ENCODE measurements at places on chromosomes 7 and 10. TPM values are rescaled to one million over a fixed set of nuclear protein-coding genes. Genes with fewer than 3 reads are reported as not detected.

GRCh38 chr7:91228327-91228726 lies 35.9 kb upstream of the FZD1 start:
- DNase-seq, result no peak

The IKZF1 gene
- total RNA-seq, result 0.48 TPM

DNA sequence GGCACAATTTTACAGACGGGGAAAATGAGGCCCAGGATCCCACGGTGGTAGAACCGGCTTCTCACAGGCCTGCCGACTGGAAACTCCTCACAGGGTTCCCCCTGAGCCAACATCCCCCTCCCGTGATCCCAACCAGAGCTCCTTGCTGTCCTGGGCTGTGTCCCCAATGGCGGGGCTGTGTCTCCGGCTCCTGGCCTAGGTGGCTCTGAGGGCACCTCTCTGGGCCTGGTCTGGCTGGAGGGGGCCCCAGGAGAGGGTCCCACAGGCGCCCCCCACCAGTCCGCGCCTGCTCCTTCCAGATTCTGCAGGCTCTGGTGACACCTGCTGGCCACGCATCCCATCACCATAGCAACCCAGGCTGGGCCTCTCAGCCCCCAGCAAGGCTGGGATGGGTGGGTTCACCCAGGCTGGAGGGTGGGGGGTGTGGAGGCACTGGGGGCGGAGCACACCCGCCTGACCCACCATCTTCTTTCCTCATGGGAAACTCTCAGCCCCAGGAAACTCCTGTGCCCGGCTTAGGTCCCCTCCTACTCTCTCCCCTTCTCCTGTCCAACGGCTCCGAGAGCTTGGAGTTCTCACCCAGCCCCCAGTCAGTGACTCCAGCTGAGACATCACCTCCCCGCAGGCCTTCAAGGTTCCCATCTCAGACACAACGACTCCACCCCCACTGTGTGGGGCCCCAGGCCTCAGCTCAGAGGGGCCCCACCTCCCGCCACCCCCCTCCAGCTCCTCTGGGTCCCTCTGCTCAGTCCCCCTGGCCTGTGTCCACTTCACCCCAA lies 27.1 kb upstream of the TNRC18 start:
- peak; percentile 82 for DNase-seq

The ELOVL3 gene
- total RNA-seq, result not detected

GRCh38 chr10:12389154-12389734 lies 39.9 kb downstream of the CAMK1D start:
- DNase-seq, result no peak

DNA sequence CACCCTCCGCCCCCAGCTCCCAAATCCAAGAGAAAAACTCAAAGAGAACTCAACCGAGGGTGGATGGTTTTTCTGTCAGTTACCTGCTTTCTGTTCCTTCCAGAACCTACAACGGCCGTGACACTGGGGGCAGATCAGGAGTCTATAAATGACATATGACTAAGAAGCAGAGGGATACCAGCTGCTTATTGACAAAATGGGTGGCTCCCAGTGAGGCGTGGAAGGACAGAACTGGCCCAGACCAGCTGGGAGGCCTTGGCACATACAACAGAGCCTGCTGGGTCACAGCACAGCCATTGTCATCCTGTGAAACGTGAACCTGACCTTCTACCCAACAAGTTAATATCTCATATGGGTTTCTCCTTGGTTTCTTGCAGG lies 84.3 kb upstream of the ADRB1 start:
- no peak for DNase-seq

The NEUROG3 gene
- not detected for total RNA-seq

DNA sequence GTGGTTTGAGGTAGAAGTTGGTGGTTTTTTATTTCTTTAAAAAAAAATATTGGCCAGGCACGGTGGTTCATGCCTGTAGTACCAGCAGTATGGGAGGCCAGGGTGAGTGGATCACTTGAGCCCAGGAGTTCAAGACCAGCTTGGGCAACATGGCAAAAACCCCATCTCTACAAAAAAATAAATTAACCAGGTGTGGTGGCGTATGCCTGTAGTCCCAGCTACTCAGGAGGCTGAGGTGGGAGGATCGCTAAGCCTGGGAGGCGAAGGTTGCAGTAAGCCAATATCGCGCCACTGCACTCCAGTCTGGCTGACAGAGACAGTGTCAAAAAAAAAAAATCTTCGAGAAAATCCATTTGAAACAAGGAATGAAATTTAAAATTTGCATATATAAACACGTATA lies 1.1 kb downstream of the IL2RA start:
- DNase-seq, result no peak

The CD36 gene
- 0.28 TPM for total RNA-seq

GRCh38 chr10:102153093-102153620 lies 968 bp downstream of the NOLC1 start:
- no peak for DNase-seq
